Fibroblast of mammary gland (primary cell): ENCODE measurements at places on chromosomes 2 and 18.

DNA sequence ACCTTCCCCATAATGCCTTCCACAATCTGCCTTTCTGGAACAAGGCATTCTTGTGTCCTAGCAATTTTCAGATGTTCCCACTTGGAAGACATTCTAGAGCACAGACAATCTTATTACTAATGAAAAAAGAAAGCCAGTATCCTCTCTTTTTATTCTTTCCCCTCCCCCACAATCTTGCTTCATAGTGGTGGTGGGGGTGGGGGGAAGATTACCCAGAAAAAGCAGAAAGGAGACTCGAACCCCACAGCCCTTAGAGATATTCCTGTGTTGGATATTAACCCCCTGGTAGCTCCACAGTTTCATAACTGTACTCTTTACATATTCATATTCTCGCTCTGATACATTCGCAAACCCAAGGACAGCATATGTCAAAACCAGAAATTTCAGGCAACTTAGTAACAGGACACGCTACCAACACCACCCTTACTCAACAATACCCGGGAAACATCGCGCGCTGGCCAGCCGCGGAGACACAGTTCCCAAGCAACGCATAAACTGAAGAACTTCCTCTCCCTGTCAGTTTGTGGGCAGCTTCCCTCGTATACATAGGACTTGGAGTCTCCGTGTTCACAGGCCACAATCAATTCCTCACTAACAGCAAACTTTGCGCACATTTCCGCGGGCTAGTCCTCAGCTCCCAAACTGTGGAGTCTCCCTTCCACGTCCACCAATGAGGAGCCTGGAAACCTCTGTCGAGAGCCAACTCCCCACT, 793 bp downstream of the NR4A2 start:
- peak; percentile 82 for DNase-seq

- DNase-seq: no peak
Measured at GRCh38 chr2:211741966-211742365, 796.6 kb downstream of the ERBB4 start.

GRCh38 chr18:8469544-8470130, 139.6 kb upstream of the RAB12 start:
- peak; percentile 50 for DNase-seq

GRCh38 chr2:36780231-36780839, 83.8 kb downstream of the VIT start:
- peak; percentile 70 for DNase-seq

- peak; percentile 58 for DNase-seq
Measured at GRCh38 chr2:182506606-182507005, 79.8 kb upstream of the PDE1A start.

- DNase-seq: peak; percentile 34
Measured at GRCh38 chr2:32947484-32948143, 861 bp downstream of the LTBP1 start.

DNA sequence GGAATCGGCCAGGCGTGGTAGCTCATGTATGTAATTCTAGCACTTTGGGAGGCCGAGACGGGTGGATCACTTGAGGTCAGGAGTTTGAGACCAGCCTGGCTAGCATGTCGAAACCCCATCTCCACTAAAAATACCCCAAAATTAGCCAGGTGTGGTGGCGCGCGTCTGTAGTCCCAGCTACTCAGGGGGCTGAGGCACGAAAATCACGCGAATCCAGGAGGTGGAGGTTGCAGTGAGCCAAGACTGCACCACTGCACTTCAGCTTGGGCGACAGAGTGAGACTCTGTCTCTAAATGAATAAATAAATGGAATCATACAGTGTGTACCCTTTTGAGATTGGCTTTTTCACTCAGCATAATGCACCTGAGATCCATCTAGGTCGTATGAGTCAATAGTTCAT, 19.4 kb upstream of the TTC39C start:
- no peak for DNase-seq

- no peak for DNase-seq
Measured at GRCh38 chr2:191661097-191661924, 16.6 kb upstream of the NABP1 start.

DNA sequence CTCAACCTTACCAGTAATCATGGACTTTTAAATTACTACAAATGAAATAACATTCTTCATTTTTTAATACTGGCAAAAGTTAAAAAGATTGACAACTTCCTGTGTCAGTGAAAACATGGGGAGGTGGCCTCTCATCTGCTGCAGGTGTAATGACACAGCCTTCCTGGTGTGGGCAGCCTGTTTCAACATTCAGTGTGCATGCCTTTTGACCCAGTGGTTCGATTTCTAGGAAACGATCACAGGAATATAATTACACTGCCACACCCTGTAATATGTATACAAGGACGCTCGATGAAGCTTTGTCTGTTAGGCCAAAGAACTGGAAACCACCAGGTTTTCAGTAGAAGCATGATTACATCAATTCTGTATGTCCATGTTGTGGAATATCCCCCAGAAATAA, 68.7 kb downstream of the MTHFD2 start:
- no peak for DNase-seq

DNA sequence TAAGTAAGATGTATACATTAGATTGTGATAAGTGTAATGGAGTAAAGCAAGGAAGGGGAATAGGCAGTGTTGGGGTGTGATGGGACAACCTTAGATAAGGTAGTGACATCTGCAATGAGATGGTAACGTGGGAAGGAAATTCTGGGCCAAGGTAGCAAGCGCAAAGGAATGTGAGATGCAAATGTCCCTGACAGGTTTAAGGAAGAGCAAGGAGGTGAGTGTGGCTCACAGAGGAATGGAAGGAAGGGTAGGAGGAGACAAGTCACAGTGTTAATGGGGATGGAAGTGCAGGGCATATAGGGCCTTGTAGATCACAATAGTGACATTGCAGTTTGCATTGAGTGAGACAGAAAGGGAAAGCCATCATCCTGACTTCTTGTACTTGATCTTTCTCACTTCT, 170.9 kb upstream of the FAM98A start:
- no peak for DNase-seq
